Thyroid gland (tissue), 4 donors: ENCODE measurements at places on chromosomes 11 and 22. TPM values are rescaled to one million over a fixed set of nuclear protein-coding genes. Genes with fewer than 3 reads are reported as not detected.

GRCh38 chr22:41092847-41093411 lies 537 bp downstream of the EP300 start:
- DNase-seq = peak; percentile 51

- peak; percentile 38 for DNase-seq
Observed at GRCh38 chr22:24707470-24707801, 67.1 kb downstream of the PIWIL3 start.

DNA sequence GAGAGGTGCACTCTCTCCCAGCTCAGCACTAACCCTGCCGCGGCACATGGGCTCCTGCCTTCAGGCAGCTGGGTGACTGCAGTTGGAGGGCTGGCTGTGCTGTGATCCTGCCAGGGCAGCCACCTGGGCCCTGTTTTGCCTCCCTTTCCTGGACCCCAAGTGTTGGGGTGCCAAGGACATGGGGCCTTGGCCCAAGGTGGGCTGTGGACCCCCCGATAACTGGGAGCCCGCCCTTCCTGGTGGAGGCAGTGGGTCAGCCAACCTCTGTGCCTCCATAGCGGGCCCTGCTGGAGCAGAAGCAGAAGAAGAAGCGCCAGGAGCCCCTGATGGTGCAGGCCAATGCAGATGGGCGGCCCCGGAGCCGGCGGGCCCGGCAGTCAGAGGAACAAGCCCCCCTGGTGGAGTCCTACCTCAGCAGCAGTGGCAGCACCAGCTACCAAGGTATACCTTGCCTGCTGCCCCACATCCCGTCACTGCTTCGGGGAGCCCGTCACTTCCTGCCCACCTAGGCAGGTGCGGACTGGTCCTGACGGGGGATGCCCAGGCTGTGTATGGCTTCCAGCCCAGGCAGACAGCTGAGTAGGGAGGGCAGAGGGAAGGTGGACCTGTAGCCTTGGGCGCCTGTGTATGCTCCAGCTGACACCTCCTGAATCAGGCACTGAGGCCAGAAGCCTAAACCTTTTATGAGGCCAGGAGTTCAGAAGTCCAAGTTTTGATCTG lies 8.9 kb downstream of the TUB start:
- DNase-seq = no peak

DNA sequence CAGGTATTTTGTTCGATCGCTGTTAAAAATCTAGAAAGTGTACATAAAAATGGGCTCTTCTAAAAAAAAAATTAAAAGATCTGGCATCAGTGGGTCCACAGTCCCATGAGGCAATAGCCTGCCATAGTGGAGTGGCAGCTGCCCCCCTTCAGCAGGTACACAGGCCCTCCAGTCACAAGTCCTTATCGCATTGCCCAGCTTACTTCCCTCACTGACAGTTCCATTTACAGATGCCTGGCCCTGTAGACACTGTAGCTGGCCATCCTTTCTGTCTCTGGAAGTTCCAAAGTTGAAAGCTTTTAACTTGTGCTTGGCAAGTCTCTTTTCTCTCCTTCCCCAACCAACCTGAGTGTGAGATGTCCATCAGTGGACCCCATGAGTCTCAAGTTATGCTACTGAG lies 11.4 kb downstream of the ZNRF3 start:
- DNase-seq = no peak

GRCh38 chr11:65429724-65430405 lies 7.3 kb downstream of the NEAT1 start:
- DNase-seq = peak; percentile 82

DNA sequence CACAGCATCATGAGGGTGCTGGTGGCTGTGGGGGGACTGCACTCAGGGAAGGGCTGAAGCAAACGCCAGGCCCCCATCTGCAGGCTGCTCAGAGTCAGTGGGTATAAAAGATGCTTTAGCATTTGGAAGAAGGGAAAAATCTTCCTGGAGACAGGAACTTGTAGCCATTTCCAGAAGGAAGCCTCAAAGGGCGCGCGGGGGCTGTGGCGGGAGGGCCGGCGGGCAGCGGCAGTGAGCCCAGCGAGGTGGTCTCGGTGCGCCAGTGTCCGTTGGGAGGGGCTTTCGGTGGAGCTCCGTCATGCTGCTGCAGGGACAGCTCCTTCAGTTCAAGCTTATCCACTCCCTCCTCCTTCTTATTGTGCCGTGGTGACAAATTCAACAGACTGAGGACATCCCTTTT lies 63.0 kb upstream of the PITPNB start:
- DNase-seq = no peak

DNA sequence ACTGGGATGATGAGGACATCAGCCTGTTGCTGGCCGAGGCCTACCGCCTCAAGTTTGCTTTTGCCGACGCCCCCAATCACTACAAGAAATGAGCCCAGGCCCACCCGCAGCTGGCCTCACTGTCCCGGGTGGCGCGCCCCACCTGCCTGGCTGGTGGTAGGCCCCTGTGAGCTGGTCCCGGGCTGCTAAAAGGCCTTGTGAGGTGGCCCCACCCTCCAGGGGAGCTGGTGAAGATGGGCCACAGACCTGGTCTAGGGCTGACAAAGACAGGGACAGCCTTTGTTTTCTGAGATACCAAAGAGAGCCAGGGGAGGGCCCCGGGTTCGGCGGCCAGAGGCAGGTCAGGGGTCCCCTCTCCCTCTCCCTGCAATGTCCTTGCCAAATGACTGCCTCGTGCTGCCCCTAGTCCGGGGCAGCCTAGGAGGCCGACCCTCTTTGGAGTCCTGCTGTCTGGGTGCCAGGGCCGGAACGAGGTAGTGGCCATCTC lies 411.1 kb downstream of the TBC1D22A start:
- DNase-seq = no peak

GRCh38 chr11:121163658-121164308 lies 62.7 kb downstream of the TECTA start:
- no peak for DNase-seq

GRCh38 chr22:20922141-20922751 lies 5.0 kb downstream of the CRKL start:
- DNase-seq = no peak

GRCh38 chr11:27213232-27213660 lies 149.8 kb downstream of the CCDC34 start:
- no peak for DNase-seq

- no peak for DNase-seq
Observed at GRCh38 chr11:108218455-108218854, 4.0 kb downstream of the NPAT start.

GRCh38 chr11:8610532-8611116 lies 16.6 kb upstream of the STK33 start:
- DNase-seq = peak; percentile 41

DNA sequence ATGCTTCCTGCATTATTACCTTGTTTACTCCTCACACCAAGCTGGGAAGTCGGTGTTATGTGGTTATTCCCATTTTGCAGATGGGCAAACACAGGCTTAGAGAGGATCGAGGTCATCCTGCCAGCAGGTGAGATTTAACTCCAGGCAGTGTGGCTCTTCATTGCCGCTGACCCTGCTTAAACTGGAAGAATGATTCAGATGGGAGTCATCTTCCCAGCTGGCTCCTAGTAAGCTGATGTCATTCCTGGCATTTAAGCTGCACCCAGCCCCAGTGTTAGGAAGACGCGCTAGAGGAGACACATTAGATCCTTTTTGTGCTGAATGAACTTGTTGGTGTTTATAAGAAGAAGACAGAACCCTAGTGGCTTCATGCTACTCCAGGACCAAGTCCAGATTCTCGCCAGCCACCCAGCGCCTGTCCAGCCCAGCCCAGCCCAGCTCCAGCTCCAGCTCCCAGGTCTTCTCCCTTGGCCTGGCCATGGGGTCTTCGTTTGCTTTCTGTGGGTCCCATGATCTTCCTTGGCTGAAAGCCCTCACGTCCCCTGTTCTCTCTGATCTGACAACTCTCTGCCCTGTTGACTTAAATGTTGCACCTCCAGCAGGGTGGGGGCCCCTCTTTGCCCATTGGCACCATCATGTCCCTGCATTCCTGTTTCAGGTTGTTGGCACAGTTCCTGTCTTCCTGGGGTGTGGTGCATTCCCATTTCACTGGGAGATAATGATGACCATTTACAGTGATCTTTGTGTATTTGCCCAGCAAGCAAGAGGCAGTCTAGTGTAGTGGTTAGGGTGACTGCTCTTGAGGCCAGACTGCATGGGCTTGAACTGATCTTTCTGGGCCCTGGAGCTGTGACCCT lies 13.6 kb downstream of the PARVB start:
- no peak for DNase-seq

- DNase-seq = no peak
Observed at GRCh38 chr11:110886288-110886970, 174.2 kb upstream of the ARHGAP20 start.

- DNase-seq = no peak
Observed at GRCh38 chr11:22472306-22472705, 134.1 kb downstream of the SLC17A6 start.

DNA sequence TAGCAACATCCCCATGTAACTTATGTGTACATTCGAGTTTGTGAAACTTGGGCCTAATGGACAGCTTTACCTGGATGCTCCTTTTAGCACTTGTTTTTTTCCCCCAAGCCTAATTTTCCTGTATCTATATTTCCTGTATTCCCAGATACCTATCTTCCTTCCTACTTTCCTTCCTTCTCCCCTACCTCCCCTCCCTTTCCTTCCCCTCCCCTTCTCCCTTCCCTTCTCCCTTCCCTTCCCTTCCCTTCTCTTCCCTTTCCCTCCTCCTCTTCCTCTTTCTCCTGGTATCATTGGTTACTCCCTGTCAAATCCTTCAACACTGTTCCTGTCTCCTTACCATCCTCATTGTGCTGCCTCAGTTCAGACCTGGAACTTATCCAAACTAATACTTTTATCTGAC lies 111.8 kb downstream of the HIPK3 start:
- no peak for DNase-seq

DNA sequence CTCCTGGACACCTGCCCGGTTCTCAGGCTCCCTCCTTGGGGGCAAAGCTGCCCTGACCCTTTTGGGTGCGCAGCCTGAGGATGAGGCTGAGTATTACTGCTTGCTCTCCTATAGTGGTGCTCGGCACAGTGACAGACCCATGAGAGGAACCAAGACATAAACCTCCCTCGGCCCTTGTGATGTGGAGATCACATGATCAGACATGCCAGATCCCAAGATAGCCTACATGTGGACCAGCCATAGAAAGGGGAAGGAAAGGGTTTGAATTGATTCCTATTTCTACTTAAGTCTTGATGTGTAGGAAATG lies 125.3 kb downstream of the VPREB1 start:
- no peak for DNase-seq

IFITM2 gene
- 318 TPM for total RNA-seq

OR2D2 gene
- not detected for total RNA-seq

VEGFB gene
- 83.3 TPM for total RNA-seq

IL18 gene
- total RNA-seq = 18.3 TPM

C1QTNF4 gene
- total RNA-seq = 1.1 TPM

MYRF gene
- 0.11 TPM for total RNA-seq
